ENCODE measurements at places on chromosomes 11 and 22.

DNA sequence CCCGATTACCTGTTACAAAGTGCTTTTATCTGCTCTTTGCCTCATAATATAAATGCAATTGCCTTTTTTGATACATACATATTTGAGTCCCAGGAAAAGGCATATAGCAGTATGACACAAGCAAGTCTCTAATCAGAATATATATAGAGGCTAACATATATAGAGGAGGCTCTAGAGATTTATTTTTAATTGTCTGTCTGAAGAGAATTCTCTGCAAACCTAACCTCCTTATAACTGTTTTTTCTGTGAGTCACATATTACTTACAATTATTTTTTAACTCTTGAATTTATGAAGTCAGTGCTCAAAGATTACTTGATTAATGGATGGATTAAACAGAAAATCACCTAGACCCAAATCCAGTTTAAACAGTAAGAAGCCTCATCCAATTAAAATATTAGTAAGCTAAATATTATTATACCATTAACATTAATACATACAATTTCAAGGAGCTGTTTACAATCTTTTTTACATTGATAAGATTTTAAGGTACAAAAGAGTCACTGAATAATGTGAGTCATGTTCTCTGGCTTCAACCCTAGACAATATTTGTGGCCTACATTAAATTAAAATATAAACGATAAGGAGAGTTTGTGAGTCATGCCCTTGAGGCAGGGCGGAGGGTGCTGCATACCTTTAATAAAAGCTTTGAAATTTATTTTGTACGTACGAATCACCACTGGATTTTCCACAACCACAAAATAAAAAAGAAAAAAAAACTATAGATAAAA is 19.2 kb upstream of the MMP13 start:
- DNase-seq = peak; percentile 75

DNA sequence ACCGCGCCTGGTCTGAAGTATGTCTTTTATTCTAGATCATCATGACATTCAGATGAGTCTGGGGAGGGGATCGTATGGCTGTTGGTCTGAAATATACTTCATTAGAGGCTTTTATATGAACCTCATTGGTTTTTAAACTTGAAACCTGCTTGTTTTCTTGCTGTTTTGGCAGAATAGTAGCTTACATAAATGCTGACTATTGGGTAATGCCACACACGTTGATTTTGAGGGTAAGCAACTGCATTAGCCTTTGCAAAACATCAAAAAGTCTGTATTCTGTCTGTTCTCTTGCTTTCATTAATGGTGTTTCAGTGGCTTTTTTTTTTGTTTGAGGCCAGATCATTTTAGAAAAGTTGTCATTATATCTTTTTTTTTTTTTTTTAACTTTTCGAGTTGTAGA is 14.2 kb downstream of the PPME1 start:
- no peak for DNase-seq

GRCh38 chr11:37947821-37948220 is 1349.8 kb upstream of the RAG2 start:
- no peak for DNase-seq

GRCh38 chr11:63534895-63535461 is 1.6 kb upstream of the PLAAT4 start:
- no peak for DNase-seq

GRCh38 chr11:70306586-70307033 is 36.1 kb downstream of the PPFIA1 start:
- no peak for DNase-seq

- DNase-seq = no peak
Observed at GRCh38 chr11:12099132-12099873, 11.1 kb upstream of the MICAL2 start.

DNA sequence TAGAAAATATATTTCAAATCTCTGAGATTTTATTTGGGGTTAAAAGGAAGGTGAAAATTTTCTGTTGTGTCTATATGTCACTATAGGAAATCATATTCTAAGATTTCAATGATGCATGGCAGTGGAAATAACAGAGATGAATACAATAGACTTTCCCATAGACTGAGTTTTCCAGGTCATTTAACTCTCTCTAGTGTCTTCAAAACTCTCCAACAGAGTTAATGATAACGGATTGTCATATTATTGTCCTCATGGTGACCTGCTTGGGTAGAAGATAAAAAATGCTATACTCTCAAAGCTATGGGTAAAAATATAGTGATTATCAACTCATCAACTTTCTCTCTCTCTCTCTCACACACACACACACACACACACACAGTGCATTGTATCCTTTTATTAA is 312.9 kb downstream of the CNTN5 start:
- DNase-seq = no peak

Data from HFFc6 (cell line).